ENCODE measurements at places on chromosomes 2 and 18.

- no peak for DNase-seq
Measured at GRCh38 chr2:119233326-119234020, 9.8 kb downstream of the STEAP3 start.

DNA sequence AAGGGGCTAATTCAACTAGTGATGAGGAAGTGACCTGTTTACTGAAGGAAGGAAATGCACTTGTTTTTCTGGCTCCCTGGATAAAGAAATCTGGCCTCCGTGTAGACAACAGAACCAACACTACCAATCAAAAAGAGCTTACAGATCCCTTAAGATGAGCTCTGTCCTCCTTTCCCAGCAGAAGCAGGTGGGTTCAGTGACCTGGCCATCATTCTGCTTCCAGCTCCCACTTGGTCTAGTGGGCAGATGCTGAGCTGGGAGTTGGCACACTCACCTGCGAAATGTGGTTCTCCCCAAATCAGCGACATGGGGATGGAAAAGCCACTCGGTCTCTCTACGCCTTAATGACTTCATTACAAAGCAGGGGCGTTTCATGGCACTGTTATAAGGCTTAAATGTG is 132.6 kb downstream of the AFF3 start:
- DNase-seq, result no peak

- no peak for DNase-seq
Measured at GRCh38 chr2:10242451-10242850, 60.3 kb upstream of the HPCAL1 start.

GRCh38 chr2:30366199-30366691 is 80.8 kb upstream of the LCLAT1 start:
- no peak for DNase-seq

- DNase-seq, result no peak
Measured at GRCh38 chr18:37566479-37567060, 972 bp upstream of the CELF4 start.

DNA sequence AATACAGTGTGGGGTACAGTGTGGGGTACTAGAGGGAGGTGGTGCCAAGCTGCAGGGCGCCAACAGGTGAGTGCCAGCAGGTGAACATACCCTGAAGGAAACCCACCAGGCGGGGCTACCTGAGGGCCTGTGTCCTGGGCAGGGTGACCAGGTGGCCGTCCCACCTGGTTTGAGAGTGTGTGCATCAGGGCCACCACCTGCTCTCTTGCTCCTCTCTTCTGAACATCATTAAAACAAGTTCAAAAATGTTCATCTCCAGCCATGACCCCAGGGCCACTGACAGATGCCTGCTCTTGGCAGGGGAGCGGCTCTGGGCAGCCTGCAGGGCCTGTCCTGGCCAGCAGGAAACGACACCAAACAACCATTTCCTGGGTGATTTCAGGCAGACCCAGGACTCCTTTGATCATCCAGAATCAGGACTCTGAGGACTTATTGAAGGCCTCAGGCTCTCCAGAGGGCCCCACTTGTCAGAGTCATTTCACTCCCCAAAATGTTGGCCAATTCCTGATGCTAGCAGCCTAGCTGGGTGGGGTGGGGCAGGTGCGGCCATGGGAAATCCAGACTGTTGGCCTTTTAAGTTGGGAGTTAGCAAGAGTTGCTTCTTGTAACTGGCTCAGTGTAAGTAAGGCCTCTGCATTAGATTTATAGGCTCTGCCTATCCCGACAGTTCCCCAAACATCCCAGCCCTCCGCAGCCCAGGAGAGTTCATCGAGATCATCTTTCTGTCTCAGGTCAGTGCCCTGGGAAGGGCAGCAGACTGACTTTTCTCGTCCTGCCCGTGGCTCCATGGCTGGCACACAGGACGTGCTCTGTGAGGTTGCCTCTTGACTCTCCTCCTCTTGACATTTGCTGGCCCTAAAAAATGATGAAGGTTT is 111.5 kb upstream of the ZNF236 start:
- no peak for DNase-seq
